ENCODE measurements at places on chromosomes 2 and 18.
A peak's percentile ranks its signal among the peaks of the same experiment; 100 is the strongest.

DNA sequence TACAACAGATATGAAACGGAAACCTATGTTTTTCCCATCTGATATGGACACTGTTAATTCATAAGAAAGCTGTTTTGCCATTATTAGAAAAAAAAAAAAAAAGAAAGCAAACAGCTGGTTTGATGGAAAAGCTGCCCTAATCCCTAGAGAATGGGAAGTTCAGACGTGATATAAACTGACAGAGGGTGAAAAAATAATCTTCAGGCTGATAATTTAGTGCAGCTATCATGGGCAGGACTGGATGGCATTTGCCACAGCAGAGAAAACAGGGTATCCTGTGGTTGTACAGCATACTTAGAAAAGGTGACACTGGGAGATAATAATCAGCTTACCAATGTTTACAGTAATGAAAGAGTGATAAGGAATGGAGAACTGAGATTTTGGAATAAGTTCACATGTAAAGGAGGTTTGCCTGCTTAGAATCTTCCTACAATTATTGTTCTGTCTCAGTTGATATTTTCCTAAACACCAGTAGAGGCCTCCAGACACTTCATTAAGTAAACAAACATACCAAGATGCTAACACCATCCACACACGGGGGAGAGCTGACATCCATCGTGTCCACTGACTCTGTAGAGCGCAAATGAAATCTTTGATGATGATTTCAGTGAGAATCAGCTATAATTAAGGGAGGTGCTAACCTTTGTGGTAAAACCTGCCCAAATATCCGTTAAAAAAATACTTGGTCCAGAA lies 211.6 kb upstream of the MMADHC start:
- peak; percentile 54 for DNase-seq

DNA sequence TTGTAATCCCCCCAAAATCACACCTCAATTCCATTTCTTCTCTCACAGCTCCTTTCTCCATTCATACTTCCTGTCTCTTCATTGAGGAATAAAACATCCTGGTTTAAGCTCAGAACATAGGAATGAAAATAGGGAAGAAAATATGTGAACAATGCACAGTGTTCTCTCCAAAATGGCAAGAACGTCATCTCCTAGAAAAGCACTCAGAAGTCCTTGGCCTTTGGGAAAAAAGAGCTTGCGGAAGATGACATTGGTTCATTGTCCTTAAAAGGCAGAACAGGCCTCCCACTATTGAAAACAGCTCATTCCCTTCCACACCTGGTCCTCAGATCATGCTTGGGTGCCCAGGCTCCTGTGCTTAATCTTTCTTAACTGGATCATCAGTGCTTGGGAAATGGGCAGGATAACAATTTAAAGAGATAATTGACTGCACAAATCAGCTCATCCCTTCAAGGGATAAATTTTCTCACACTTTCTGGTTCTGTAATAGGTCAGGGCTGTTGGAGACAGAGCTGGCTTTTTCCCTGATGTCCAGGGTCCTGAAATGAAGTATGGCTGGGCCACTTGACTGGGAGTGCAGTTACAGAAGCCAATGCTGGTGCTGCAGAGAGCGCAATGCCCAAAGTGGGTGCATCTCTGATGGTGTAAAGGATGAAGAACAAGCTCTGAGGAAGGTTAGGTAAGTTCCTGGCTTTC lies 69.2 kb downstream of the MARCHF4 start:
- peak; percentile 66 for DNase-seq

GRCh38 chr2:137910641-137911040 lies 53.6 kb upstream of the HNMT start:
- peak; percentile 4 for DNase-seq

- no peak for DNase-seq
Observed at GRCh38 chr2:67486041-67486796, 89.1 kb downstream of the ETAA1 start.

DNA sequence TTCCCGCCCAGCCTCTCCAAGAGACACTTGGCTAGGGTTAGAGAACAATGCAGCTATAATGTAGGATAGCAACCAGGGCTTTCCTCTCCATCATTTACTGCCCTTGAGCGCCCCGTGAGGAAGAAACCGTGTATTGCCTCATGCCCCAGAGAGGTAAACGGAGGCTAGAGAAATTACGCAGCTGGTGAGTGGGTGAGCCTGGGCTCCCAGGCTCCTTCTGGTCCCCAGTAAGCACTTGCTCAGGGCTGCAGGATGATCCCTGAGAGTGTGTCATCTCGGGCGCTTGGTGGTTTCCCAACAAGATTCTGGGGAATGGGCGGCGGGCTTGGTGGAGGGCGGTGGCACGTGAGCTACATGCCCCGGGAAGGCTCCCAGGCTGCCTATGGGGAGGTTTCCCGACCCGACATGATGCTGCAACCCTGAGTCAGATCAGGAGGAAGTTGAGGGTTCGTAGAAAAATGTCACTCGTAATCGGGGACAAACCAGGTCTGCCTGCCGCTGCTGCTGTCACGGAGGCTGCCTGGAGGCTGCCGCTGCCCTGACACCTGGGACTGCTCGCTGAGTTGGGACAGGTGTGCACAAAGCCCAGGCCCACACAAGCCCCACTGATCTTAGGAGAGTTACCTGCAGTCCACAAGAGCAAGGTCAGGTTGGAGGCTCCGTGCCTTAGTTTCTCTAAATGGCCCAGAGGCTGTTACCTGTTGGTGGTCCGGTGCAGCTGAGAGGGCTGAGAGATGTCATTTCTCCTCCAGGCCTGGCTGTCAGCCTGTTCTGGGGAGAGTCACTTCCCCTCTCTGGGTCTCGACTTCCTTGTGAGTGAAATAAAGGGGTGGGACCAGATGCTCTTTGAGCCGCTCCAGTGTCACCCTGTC lies at the start of gene GPR55:
Gene GPR55 (minus strand): TSS at position 773 of the 872 bp plus-strand sequence. CDS start 14,280 bp downstream, outside the sequence.
- DNase-seq: no peak

DNA sequence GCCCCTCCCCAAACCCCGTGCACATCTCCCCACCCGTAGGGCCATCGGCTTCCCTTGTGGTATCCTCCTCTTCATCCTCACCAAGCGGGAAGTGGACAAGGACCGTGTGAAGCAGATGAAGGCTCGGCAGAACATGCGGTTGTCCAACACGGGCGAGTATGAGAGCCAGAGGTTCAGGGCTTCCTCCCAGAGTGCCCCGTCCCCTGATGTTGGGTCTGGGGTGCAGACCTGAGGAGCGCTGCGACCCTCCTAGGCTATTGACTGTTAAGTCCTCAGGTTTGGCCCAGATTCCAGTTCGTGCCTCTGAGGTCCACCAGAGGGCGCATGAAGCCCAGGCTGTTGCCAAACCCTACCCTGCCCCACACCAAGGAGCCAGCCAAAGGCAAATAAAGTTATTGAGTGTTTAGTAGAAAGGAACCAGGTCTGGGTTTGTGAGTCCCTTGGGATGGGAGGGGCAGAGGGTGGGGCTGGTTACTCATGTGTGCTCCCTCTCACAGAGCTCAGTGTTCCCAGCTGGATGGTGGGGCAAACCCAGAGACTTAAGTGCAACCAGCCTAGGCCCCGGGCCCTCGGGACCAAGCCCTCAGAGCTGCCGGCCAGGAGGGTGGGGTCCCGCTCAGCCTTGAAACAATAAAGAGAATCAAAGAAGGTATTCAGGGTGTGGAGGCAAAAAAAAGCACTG lies 2.4 kb downstream of the PNKD start:
- peak; percentile 91 for DNase-seq
